Cerebellar cortex (tissue), 1 donor: ENCODE measurements at places on chromosomes 6 and 20.

DNA sequence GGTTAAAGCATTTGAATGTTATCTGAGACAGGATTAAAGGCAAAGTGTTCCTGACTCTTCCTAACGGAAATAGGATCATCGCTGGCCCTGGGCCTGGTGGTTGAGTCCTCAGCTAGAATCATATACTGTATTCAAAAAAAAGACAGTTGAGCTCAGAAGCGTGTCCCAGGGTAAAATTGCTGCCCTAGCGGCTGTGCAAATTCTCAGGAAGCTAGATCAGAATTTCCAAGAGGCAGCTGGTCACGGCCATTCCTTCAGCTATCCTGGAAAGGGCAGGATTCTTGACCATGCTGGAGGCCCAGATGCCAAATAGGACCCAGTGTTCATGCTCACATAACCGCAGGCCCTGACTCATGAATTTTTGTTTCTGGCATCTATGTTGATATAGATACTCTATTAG, 67.4 kb downstream of the STMND1 start:
- no peak for DNase-seq

- DNase-seq: no peak
These were observed 24.8 kb upstream of the EZR start for GRCh38 chr6:158843751-158844683.

GRCh38 chr20:25040438-25040831, 17.5 kb downstream of the ACSS1 start:
- peak; percentile 63 for DNase-seq

DNA sequence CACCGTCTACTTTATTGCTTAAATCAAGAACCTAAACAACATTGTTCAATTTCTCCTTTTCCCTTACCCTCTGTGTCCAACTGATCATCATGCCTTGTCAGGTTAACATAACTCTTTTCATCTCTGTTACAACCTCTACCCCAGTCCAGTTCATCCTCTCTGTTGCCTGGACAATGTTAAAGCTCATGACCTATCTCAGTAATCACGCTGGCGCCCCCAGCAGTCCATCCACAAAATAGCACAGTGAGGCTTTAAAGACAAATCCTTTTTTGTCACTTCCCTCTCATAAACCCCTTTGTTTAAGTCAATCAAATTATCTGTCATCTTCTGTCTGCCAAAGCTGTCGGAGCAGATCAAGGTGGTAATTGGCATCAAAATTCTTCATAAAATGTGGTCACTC, 140.1 kb downstream of the QKI start:
- DNase-seq: peak; percentile 50

- DNase-seq: peak; percentile 82
These were observed at the start of the genes PSMA7 and SS18L1 for GRCh38 chr20:62143081-62143956. TSS of gene PSMA7 (minus strand) at chr20:62143394. CDS start at chr20:62143303, 91 bp downstream. TSS of gene SS18L1 (plus strand) at chr20:62143769. CDS start at chr20:62143821, 52 bp downstream.

DNA sequence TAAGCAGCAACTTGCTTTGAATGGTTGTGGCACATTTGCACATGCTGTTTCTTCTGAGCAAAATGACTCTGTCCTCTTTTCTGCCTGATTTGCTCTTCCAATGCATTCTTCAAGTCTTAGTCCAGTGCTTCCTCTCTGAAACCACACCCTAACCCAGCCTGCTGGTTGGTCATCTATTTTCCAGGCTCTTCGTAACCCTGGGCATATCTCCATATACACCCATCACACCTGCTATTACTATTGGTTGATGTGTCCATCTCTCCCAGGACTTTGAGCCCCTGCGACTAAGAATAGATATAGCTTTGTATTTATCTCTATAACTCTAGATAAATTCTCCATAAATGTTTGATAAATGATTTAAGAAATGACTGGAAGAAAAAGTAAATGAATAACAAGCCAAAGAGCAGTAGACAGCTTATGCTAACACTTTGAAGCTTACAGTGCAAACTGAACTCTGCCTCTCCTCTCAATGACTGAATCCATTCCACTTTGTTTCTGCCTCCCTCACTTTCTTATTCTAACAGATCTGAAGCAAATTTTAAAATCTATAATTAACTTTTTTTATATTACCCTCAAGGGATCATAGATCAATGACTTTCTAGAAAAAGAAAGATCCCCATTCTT, 59.7 kb upstream of the NT5E start:
- no peak for DNase-seq

DNA sequence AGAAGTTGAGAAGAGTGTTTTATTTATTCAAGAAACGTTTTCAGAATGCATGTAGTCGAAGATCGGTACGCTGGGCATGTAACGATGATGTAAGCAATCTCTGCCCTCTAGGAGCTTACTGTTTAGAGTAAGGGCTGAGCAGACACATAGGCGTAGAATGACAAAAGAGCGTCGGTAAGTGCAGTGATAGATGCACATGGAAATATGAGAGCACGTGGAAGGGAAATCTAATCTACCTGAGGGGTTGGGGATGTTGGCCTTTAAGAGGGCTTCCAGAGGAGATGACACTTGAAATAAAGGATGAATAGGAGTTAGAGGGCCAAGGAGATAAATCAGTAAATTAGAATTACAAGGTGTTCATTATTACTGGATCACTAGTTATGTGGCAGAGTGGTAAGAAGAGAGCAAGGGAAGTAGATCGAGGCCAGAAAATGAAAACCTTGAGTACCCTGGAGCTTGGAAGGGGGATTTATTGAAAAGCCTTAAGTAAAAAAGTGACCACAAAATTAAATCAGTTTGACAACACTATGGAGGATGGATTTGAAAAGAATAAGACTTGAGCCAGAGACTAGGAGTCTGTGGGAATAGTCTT, 782 bp downstream of the TRMT11 start:
- DNase-seq: no peak

- no peak for DNase-seq
These were observed 156.1 kb downstream of the TRIM27 start for GRCh38 chr6:28767691-28768090.

- DNase-seq: no peak
These were observed 113.9 kb downstream of the ALDH8A1 start for GRCh38 chr6:134835993-134836392.

DNA sequence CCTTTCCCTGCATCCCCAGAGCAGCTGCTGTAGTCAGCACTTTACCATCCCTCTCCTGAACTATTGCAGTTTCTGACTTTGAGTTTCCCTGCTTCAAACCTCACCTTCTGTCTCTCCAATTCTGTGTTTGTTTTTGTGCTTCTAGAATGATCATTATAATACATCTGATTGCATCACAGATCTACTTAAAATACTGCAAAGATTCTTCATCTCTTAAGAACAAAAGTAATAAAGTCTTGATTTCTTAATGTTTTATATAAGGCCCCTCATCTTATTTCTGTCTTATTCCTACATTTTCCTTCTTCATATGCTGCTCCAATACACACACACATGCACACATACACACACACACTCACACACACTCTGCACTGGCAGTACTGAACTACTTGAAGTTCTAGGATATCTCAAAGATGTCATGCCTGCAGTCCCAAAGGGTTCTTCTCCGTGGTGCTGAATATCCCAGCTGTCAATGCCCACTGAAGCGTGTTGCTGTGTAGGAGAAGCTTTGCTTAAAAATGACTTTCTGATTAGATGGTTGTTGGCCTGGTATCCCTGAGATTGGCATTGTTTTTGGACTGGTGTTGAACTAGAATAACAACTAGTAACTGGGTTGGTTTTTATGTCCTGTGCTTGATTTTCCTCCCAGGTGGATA, 97.2 kb downstream of the MAP3K4 start:
- DNase-seq: no peak

- no peak for DNase-seq
These were observed 88.4 kb downstream of the MAFB start for GRCh38 chr20:40600441-40601219.

DNA sequence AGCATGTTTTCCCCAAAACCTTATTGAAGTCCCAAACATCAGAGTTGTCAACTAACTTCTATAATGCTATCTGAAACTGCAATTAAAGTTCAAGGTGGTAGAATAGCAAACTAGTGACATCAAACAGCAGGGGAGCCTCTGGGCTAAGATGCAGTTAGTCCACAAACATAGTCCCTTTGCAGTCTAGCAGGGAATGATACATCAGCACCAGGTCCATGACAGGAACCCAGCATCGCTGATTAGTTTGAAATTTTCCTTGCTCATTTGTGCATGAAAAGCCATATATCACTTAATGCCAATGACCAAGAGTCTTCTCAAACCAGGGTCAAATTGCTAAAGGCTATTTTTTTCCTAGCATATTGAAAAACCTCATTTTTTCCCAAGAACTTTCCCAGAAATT, 145.3 kb downstream of the HIVEP2 start:
- DNase-seq: no peak

DNA sequence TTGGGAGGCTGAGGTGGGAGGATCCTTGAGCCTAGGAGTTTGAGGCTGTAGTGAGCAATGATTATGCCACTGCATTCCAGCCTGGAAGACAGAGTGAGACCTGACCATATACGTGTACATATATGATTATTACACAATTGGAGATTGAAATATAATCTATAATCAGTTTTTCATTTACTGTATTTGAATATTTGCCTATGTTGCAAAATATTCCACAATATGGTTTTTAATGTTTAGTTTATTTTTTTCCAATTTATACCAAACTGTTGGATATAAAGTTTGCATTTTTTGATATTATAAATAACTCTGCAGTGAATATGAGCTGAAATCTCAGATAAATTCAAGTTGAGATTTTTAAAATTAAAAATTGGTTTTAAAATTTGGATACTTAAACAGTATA, 79.6 kb upstream of the SIRPG start:
- no peak for DNase-seq

DNA sequence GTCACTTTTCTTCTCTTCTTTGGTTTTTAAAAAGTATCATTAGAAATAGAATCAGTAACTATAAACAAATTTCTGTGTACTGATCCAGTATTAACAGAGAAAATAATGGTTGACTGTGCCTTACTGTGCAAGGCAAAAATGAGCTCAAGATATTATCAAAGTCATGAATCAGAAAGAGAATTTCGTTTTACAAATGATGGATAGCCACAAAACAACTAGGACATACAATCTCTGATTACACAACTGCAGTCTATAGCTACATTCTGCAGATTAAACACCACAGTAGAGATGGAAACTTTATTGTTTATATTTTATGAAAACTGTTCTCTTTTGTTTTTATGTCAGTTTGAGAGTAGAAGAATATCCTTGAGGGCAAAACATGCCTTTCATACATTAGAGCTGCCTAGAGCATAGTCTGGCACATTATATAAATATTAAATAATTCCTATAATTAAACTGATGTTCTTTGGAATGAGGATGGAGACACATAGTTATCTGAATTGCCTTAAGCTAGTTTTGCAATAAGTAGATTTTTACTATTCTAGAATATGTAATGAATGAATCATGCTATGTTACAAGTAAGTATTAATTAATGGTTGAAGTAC, 333.1 kb downstream of the LAMA2 start:
- DNase-seq: no peak

- DNase-seq: peak; percentile 17
These were observed 24.4 kb downstream of the FOXQ1 start for GRCh38 chr6:1336246-1336843.

GRCh38 chr6:37277001-37277409, 19.1 kb upstream of the TMEM217 start:
- DNase-seq: no peak

DNA sequence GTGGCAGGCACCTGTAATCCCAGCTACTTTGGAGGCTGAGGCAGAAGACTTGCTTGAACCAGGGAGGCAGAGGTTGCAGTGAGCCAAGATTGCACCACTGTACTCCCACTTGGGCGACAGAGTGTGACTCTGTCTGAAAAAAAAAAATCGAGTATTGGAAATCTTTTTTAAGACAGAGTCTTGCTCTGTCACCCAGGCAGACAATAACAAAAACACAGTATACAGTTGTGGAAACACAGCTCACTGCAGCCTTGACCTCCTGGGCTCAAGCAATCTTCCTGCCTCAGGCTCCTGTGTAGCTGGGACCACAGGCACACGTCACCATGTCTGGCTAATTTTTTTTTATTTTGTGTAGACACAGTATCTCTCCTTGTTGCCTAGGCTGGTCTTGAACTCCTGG, 15.0 kb downstream of the NANP start:
- DNase-seq: no peak

GRCh38 chr6:70310063-70310694, 7.3 kb upstream of the COL9A1 start:
- peak; percentile 62 for DNase-seq

DNA sequence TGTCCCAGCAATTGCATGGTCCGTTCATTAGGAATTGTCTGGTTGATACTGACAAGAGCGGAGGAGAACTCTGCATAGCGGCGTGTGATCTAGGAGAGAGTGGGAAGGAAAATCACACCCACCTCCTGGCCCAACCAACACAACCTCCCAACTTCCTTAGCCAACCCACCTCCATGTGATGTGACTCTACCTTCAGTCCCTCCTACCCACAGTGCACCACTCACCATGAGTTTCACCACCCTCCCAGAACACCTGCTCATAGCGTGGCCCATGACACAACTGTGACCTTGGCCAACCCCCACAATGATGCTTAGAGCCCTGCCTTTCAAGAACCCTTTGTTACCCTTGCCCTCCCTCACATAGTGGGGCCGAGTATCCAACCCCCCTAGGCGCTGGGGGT, 7.7 kb downstream of the VPS52 start:
- DNase-seq: no peak

DNA sequence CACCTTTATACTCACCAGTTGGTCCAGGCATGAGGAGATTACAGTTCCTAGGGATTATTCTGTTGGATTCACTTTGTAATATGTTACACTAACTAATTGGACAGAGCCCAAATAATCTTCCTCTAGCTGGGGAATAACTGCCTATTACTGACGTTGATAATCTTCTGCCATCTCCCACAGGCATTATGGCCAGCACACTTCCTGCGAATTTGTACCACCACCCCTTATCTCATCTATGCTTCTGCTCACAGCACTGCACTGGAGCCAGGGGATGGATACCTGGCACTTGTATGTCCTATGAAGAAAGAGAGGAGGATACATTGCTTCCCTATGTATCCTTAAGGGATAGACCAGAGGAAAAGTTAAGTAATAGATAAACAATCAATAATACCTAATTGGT, 494.8 kb upstream of the MAN1A1 start:
- DNase-seq: no peak

DNA sequence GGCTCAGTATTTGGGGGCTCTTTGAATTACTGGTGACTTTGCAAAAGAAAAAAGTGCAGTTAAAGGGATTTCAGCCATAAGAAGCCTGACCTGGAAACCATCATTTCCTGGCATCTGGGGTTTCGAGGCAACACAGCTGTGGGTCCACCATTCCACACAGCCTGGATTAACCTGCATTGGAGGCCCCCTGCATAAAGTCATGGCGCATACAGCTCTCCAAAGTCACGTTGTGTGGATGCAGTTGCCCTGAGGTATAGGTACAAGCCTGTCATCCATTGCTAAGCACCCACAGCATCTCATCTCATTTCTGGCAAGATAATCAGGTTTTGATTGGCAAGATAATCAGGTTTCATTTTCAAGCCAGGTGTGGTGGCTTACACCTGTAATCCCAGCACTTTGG, 54.5 kb upstream of the TAGAP start:
- no peak for DNase-seq

GRCh38 chr20:25984933-25985332, 288.3 kb upstream of the ZNF337 start:
- DNase-seq: peak; percentile 19

DNA sequence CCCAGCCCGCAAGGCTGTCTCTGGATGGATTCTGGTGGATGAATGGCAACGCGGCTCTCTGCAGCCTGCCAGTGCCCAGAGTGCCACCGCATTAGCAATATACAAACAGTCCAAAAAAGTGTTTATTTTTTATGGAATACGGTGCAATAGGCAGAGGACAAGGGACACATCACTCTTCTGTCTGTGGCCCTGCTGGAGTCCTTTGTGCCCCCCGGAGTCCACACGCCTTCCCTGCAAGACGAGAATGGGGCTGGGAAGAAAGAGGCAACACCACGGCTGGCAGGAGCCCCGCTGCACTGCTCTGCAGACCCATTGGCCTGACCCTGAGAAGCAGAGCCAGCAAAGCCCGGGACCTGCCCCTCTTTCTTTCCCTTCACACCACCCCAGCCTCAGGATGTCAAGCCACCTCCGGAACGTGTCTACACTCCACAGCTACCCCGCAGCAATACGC, 196.3 kb downstream of the SYNDIG1 start:
- DNase-seq: no peak
